ENCODE measurements at places on chromosomes 11 and 22.

- DNase-seq, result no peak
These were observed 6.4 kb downstream of the STARD10 start for GRCh38 chr11:72787216-72788104.

- no peak for DNase-seq
These were observed 829.0 kb upstream of the API5 start for GRCh38 chr11:42482822-42483221.

GRCh38 chr11:123481640-123482039, 51.6 kb downstream of the GRAMD1B start:
- DNase-seq, result no peak

- DNase-seq, result no peak
These were observed 23.9 kb upstream of the CRTAM start for GRCh38 chr11:122814401-122814800.

- no peak for DNase-seq
These were observed 16.3 kb downstream of the TSPAN32 start for GRCh38 chr11:2318123-2318522.

GRCh38 chr11:20367313-20367948, 3.9 kb downstream of the HTATIP2 start:
- DNase-seq, result peak; percentile 59

DNA sequence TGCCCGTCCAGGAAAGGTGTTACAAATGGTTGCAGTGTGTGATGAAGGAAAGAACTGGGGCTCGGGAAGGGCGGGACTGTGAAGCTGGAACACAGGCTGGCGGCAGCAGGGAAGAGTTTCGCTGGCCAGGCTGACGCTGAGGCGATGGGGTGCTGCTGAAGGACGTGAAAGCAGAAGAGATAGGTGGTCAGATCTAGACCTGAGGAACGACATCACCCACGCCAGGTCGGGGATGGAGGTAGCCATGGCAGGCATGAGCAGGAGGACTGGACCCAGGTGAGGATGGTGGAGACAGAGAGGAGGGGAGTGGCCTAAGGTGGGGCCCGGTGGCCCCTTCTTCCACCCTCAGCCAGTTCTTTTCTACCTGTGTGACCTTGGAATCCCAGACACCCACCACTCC, 9.1 kb downstream of the CDC42EP2 start:
- DNase-seq, result no peak

DNA sequence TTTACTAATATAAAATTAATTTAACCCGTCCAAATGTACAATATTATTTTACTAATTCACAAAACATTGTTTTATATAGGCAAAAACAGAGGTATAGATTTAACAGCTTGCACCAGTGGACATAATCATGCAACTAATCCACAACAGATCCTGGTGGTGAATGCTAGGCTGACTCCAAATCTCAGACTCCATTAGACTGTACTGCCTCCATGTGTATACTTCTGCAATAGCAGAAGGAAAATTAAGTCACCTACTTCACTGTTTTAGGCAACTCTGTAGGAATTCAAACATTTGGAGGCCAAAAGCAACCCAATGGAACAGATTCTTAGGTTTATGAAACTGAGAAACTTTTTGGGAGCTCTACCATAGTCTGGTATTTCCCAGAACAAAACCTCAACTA, 30.0 kb upstream of the RAB39A start:
- DNase-seq, result no peak

GRCh38 chr11:44923115-44923514, 27.6 kb downstream of the TP53I11 start:
- peak; percentile 18 for DNase-seq

DNA sequence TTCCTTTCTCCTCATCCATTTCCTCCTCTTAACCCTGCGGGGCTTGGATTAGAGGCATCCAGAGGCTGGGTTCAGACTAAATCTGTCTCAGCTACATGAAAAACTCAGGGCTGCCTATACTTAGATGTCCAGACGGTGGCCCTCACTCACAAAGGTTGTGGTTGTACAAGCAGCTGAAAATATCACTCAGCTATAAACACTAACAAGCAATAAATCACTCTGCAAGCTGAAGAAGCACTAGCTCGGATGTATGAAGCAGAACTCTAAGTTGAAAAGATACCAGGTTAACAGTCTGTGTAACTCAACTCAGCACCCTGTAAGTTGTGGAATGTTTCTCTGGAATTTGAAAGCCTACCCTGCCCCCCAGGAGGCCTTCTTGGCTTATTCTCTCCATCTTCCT, 82.9 kb downstream of the EXT2 start:
- DNase-seq, result no peak

DNA sequence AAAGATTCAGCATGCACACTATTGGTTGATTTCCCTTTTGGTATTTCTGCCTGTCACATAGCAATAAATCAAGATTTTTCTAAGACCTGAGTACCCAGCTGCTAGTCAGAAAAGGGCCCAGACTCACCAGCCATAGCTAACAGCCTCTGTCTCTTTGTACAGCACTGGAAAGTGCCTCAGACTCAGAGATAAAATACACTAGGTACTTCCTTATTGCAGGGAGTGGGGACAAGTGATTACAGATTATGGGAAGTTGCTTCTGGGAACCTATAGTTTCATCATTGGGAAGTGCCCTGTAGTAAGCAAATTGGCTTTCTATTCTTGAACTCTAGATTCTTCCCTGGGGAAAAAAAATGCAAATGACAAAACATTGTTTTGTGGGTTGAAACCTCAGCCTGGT, at the start of gene CASP5:
CASP5 (minus strand) TSS at position 166 of the 400 bp plus-strand sequence; CDS start at position 134, 32 bp downstream.
- no peak for DNase-seq

- no peak for DNase-seq
These were observed 16.8 kb downstream of the HSPA8 start for GRCh38 chr11:123045101-123045500.

DNA sequence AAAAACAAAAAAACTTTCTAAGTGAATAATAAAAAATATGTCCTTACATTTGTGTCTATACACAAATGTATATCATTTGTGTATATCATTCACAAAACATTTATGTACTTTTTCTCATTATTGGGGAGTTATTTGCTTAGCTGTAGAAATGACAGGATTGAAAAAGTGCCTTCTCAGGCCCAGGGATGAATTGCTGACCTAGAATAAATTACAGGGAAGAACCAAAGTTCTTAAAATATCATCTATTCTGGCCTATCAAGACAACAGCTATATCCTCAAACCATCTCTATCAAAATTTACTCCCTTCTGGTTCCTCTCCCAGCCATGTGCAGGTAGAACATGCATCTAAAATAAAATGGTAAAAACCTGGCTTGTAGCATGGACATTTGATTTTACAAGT, 1.9 kb upstream of the RAB6A start:
- no peak for DNase-seq

GRCh38 chr11:47551086-47551485, 1.8 kb downstream of the CELF1 start:
- DNase-seq, result no peak

DNA sequence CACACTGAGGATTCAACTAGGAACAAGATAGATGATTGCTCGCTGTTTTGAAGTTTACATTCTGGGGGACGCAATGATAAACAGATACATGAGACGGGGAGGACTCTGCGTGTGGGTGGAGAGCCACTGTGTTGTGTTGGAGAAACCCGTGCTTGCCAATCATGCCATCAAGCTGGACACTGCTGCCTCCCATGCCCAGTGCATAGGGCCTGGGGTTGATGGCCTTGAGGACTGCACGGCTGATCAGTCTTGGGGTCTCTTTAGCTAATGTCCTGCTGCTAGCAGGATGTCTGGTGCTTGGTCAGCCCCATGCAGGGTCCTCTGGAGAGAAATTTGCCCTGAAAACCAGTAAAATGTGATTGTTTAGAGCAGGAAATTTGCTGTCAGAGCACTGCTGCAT, 221.2 kb upstream of the B3GAT1 start:
- no peak for DNase-seq

DNA sequence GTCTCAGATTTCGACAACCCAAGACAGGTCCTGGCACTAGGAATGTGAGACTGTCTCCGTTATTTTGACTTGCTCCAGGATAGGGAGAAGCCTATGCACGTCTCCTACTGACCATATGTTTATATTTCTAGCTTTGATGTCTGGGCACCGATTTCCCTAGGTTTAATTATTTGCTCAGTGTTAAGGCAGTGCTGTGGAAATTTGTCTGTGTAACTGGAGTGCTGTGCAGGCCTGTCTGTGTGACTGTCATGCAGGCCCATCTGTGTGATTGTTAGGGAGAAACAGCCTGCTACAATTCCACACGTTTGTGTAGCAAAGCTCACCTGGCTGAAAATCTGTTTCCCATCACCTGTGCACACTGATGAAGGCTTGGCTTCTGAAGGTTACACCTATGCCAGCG, 29.6 kb upstream of the HSPA8 start:
- no peak for DNase-seq

GRCh38 chr11:87422566-87422965, 384.8 kb downstream of the TMEM135 start:
- DNase-seq, result no peak

DNA sequence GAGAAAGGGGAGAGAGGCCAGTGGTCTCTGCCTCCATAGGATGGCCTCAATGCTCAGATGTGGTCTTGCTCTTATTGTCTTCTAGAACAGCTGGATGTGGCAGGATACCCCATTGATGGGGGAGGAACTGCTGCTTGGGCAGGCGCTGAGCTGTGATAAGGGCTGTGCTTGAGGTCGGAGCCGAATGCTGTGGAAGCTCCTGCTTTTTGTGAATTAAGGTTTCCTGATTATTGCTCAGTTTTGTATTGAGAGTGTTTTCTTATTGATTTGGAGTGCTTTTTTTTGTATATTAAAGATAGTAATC, 57.2 kb downstream of the CABIN1 start:
- DNase-seq, result no peak

- DNase-seq, result peak; percentile 27
These were observed 103.9 kb downstream of the GGTLC2 start for GRCh38 chr22:22748297-22748743.

DNA sequence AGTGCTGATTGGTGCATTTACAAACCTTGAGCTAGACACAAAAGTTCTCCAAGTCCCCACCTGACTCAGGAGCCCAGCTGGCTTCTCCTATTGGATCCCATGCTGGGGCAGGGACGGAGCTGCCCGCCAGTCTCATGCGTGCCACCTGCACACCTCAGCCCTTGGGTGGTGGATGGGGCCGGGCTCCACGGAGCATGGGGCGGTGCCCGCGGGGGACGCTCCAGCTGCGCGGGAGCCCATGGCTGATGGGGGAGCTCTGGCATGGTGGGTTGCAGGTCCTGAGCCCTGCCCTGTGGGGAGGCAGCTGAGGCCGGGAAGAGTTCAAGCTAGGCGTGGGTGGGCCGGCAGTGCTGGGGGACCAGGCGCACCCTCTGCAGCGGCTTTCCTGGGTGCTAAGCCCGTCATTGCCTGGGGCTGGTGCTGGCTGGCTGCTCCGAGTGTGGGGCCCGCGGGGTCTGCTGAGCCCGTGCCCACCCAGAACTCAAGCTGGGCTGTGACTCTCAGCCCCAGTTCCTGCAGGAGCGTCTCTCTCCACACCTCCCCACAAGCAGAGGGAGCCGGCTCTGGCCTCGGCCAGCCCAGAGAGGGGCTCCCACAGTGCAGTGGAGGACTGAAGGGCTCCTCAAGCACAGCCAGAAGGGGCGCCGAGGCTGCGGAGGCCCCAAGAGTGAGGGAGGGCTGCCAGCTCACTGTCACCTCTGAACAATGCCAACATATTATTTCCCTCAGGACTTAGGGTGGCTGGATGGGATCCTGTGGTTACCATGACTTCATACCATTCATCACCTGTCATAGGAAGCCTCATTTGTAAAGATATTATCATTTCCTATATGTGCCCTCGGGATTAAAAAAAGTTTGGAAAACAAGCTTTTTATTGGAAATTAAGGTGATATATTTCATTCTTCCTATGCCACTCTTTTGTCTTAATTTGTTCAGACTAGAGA, 688.7 kb downstream of the ETS1 start:
- DNase-seq, result no peak

DNA sequence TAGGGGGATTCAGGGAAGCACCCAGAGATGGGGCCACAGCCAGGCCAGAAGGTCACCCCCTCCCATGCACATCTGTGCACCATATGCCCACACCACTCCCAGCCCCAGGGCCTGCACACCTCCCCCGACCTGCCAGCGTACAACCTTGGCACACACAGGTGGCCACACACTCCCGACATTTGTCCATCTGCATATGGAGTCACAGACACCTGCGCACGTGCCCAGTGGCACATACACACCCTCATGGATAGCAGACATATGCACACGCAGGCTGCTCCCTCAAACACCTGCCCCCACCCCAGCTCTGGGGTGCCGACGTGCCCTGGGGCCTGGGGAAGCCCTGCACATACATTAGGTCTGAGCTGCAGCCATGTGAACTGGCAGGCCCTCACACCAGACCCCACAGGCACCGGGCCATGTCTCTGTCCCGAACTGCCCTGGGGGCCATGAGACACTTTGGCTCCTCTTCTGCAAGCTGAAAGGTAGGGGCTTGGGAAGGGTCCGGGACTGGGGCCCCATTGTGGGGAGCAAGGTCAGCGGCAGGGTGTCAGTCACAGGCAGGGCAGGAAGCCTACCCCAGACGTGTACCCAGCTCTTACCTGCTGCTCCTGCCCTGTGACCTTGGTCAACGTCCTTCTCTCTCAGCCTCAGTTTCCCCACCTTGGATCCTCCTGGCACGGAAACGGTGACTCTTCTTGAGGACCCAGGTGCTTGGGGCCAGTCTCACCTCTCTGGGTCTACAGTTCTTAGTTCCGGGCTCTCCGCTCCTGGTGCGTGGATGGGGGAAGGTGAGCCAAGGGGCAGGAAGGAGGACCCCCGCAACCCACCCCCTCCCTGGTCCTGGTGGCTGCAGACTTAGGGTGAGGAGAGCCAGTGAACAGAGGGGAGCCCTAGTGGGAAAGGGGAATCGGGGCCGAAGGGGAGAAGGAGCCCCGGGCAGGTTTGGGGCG, 579 bp upstream of the CABP7 start:
- DNase-seq, result no peak

DNA sequence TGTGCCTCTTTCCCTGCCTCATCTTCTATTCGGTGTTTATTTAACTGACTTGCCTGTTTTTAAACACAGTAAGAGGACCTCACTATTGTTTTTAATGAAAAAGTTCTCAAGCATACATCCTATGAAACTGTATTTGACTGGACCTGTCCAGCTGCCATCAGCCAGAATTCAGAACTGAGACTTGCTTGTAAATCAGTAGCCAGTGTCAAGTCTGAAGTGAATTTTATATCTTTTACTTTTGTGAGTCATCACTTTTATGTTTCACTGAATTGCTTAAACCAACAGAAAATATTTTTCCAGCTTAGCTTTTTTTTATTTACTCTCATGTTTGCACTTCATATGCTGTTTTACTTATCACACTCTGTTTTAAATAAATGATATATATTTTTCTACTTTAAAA, 88.3 kb downstream of the LUZP2 start:
- no peak for DNase-seq

DNA sequence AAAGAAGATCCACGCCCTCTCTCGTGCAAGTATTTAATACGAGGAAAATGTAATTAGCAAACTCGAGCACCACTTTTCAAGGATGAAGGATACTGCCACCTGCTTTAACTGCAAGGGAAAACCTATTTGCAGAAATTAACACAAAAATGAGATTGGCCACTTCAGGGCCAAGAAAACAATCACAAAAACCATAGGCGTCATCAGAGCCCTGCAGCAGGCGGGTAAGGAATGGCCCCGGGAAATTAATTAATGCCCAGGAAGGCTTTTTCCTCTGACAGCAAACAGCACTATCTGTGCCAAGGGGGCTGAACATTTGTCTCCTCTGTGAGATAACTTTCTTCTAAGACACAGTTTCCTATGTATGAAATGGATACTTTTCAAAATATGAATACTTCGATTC, 255.7 kb downstream of the CTTN start:
- DNase-seq, result no peak
